ENCODE measurements at places on chromosomes 3 and 15.
A peak's percentile ranks its signal among the peaks of the same experiment; 100 is the strongest.

GRCh38 chr3:22103423-22103822 lies 352.4 kb upstream of the ZNF385D start:
- DNase-seq, result no peak

GRCh38 chr15:29034151-29034550 lies 148.4 kb downstream of the APBA2 start:
- no peak for DNase-seq

DNA sequence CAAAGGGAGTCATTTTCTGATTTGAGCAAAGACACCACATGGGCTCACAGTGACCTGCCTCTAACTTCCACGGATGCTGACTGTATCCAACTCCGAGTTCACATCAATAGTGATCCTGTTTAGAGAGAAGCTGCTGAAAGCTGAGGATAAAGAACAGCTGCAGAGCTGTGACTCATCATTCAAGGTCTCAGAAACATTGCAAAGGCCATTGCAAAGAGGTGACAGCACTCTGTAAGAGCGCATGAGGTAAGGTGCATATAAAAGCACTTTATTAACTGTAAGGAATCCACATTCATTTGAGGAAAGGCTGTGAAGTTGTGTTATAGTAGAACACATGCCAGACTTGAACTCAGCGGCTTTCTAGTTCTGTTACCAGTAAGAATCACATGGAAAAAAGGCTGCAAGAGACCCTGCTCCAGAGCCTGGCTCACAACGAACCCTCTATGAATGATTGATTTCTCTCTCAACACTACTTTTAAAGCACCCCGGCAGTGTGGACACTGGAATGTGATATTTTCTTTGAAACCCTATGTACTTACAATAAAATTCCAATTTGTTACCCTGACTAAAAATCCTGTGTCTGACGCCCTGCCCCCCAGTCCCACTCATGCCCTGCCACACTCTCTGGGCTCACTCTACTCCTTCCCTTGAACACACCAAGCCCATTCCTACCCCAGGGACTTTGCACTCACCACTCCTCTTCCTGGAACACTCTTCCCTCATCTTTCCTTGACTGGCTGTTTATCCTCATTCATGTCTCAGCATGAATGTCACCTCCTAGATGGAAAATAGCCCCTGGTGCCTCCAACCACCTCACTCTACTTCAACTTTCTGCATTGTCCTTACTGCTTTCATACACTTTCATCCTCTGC lies 111.2 kb downstream of the LSM3 start:
- DNase-seq, result peak; percentile 74

DNA sequence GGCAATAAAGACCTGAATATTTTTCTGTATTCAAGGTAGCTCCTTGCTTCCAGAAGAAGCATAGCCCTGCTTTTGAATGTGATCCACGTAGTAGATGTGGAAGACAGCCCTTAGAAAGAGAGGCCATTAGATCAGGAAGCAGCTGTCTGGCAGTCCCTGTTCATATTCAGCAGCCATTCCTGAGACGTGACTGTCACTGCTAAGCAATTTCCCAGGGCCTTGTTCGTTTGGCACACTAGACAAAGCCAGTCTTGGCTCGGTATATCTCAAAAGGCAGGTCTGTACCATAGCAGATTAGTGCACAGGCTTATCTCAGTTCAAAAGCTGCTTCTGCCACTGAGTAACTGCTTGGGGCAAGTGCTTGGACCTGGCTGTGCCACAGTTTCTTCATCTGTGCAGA lies 287.8 kb upstream of the MCTP2 start:
- no peak for DNase-seq

DNA sequence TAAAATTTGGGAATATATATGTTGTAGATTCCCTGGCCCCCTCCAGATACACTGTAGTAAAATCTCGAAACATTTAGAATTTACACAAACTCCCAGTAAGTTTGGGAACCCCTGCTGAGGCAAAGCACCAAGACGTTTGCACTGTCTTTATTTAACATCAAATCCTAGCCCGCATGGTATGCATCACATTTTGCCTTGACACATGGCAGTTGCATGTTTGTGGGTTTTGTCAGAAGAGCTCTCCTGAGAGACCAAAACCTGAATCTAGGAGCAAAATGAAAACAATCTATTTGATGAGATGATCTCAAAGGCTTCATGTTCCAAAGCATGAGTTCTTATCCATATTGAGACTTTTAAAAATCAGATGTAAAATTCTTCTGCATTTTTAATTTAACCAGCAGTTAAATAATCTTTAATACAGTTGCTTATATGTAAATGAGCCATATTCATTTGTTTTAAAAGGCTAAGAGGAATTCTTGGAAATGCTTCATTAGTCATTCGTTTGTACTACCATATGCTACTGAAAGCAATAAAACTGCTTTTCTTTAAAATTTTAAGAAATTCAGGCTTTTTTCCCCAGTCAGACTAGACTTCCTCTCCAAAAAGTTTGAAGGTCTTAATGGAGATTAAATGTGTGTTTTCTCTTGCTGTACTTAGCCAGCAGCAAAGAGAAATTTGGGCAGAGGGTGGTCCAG lies 105.2 kb upstream of the BOC start:
- no peak for DNase-seq

DNA sequence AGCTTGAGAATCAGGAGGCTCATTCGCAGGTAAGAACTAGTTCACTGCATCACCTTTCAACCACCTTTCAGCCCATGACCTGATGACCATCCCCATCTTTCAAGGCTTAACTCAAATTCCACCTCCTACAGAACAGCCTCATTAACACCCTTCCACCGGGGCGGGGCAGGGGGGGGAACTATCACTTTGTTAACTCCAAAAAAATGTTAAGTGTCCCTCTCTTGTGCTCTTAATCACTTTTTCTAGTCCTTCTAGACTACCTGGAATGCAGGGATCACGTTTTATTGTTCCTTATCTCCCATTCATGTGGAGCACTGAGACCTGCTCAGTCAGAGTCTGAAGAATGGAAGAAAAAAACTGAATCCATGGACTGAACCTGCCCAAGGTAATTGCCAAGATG lies 51.8 kb downstream of the ATP13A4 start:
- no peak for DNase-seq
